Caki2 (cell line): ENCODE measurements at places on chromosomes 5 and 9. TPM values are rescaled to one million over a fixed set of nuclear protein-coding genes. Genes with fewer than 3 reads are reported as not detected.

The ARHGEF37 gene
- 3.8 and 5.0 TPM in 2 replicates for total RNA-seq

The CDC25C gene
- 8.7 and 13.4 TPM in 2 replicates for total RNA-seq

The GTF2H2 gene
- total RNA-seq, result 30.3 and 32.3 TPM in 2 replicates

The GRXCR2 gene
- not detected in 2 replicates for total RNA-seq

The LHX3 gene
- total RNA-seq, result not detected in 2 replicates

The C9orf43 gene
- not detected in 2 replicates for total RNA-seq

The KLHL9 gene
- total RNA-seq, result 2.5 and 4.3 TPM in 2 replicates

The PAM gene
- total RNA-seq, result 67.6 and 91.3 TPM in 2 replicates

The PLGRKT gene
- total RNA-seq, result 34.5 and 45.1 TPM in 2 replicates

The FGD3 gene
- 0.96 TPM in 1 of 2 replicates, not detected in the other for total RNA-seq

The PCDHA12 gene
- total RNA-seq, result not detected in 2 replicates

The CCL27 gene
- total RNA-seq, result 1.3 TPM in 1 of 2 replicates, not detected in the other

The PCDHB3 gene
- not detected in 2 replicates for total RNA-seq

The ECSCR gene
- total RNA-seq, result not detected in 2 replicates

The FGF1 gene
- not detected in 2 replicates for total RNA-seq

The ARID3C gene
- total RNA-seq, result not detected in 2 replicates

The C9orf50 gene
- total RNA-seq, result not detected in 2 replicates

The IL4 gene
- total RNA-seq, result not detected in 2 replicates

The C5orf58 gene
- total RNA-seq, result not detected in 2 replicates

The ADCY2 gene
- not detected in 2 replicates for total RNA-seq

The FOXD4L3 gene
- not detected in 2 replicates for total RNA-seq

The INSL4 gene
- total RNA-seq, result not detected in 2 replicates

The LVRN gene
- not detected in 2 replicates for total RNA-seq

The SH3RF2 gene
- total RNA-seq, result 4.0 and 11.0 TPM in 2 replicates

The FANCG gene
- 36.1 and 53.0 TPM in 2 replicates for total RNA-seq

The C7 gene
- not detected in 2 replicates for total RNA-seq

The PCDHB10 gene
- 0.41 and 1.2 TPM in 2 replicates for total RNA-seq

The NEUROG1 gene
- total RNA-seq, result not detected in 2 replicates

The ENHO gene
- total RNA-seq, result 4.0 TPM in 1 of 2 replicates, not detected in the other

The ELOVL7 gene
- total RNA-seq, result 9.4 and 11.3 TPM in 2 replicates

The SLC6A3 gene
- total RNA-seq, result not detected in 2 replicates

The F12 gene
- 39.4 and 58.6 TPM in 2 replicates for total RNA-seq

The OTP gene
- not detected in 2 replicates for total RNA-seq

The ALDH7A1 gene
- 30.1 and 40.1 TPM in 2 replicates for total RNA-seq

The ZFR gene
- 43.8 and 44.6 TPM in 2 replicates for total RNA-seq

The DMGDH gene
- 6.7 and 9.6 TPM in 2 replicates for total RNA-seq
